ENCODE measurements at places on chromosomes 6 and 20.

DNA sequence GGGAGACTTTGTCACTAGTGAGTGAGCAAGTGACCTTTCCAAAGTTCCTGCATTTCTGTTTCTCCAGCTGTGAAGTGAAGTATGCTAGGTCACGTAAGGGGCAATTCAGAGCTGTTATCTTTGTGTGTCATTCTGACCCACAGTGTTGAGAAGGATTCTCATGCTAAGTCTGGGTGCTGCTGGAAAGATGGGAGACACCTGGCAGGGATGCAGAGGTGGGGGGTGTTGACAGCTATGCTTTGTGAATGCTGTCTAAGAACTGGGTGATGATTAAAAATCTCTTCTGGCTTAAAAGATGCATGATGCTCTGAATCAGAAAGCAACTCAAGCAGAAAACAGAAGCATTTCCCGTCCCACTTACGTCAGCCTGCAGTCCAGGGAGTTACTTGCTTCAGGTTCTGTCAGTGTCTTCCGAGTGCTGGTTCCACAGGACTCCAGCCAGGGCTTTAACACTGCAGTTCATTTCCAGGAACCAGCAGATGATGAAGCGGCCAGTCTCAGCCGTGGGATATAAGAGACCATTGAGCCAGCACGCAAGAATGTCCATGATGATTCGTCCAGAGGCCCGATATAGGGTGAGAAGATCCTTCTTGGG is 30.9 kb upstream of the ASXL1 start:
- DNase-seq = no peak

- DNase-seq = no peak
Measured at GRCh38 chr6:141728330-141728729, 404.4 kb upstream of the GJE1 start.

DNA sequence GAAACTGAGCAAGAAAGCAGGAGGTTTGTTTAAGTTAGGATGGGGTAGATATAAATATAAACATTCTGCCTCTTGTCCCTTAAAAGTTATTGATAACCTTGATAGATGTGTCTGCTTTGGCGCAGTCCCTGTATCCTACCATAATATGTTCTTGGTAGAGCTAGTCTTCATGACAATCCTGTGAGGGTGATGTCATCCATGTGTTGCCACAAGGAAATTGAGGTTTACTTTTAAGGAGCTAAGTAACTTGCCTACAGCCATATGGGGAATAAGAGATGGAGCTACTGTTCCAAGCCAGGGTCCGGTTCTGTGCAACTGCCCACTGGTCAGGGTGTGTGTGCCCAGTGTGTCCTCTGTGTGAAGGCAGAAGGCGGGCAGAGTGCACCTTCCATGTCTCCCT is 78.5 kb downstream of the SSR1 start:
- DNase-seq = no peak

GRCh38 chr6:142659661-142660060 is 285.3 kb downstream of the HIVEP2 start:
- no peak for DNase-seq

- no peak for DNase-seq
Measured at GRCh38 chr6:70164556-70164955, 138.3 kb downstream of the COL9A1 start.

DNA sequence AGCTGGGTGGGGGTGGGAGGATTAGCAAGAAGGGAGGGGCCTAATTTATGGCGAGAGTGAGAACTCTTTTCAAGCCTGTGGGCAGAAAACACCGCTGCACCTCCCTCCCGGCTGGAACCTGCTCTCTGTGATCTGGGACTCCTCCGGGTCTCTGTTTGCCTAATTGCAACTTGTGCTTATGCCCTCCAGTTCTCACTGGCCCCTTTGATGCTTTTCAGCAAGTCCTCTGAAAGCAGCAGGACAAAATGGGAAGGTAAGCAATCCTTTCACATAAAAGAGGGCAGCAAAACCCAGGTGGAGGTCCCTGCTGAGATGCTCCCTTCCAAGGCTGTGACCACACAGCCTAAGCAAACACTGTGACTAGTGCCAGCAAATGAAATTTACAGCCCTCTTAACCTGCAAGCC is 523.0 kb upstream of the FLRT3 start:
- no peak for DNase-seq

- no peak for DNase-seq
Measured at GRCh38 chr6:157541618-157542413, 160.8 kb downstream of the ZDHHC14 start.

GRCh38 chr6:35906499-35906846 is 14.4 kb downstream of the SRPK1 start:
- DNase-seq = no peak

DNA sequence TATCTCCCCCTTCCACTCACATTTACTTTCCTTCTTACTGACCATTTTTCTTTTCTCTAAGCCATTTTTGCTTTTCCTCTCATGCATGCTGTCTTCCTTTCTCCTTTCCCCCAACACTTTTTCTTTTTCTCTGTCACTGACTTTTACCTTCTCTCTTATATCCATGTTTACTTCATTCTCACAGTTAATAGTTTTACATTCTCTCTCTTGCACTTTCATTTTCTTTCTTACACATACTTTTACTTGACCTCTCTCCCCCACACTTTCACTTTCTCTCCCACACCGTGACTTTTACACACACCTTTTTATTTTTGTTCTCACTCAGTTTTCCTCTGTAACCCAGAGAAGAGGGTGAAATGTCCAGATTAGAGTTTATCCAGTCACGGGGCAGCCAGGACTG is 636.3 kb downstream of the PTPRT start:
- DNase-seq = no peak

DNA sequence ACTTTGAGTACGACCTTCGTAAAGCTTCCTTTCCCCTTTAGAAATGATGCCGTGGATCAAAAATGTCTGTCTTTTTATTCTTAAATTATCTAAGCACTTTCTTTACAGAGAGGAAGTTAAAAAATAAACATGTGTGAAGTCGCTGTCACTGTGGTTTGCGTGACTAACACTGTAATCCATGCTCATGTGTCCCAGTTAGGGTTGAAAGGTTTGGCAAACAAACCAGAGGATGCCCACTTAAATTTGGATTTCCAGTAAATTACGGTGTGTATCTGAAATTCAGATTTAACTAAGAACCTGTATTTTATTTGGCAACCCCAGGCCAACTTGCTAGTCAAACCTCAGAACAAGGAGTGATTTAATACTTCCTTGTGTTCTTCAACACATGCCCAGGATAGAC is 21.1 kb downstream of the HLA-DRB1 start:
- no peak for DNase-seq

- no peak for DNase-seq
Measured at GRCh38 chr6:22029171-22029570, 267.7 kb downstream of the PRL start.

DNA sequence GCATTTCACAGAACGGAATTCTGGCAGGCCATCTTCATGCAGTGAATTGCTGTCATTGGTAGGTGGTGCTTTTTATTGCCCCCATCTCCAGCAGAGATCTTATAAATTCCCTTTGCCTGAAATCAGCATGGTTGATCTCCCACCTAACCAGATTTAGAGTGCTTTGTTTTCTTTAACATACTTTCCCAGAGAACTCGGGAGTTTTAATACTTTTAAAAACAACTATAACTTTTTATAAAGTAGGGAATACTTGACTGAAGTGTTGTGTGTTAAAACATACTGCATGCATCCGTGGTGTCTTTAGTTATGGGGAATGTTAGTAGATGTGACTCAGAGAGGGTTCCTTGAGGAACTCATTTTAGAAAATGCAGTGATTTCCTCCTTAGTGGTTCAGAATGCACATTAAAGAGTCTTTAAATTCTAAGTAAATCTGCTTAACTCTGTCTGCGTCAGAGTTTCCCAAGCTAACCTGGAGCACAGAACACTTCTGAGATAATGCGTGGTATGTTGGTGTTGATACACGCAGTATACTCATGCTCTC is 54.9 kb downstream of the AKAP12 start:
- DNase-seq = no peak

DNA sequence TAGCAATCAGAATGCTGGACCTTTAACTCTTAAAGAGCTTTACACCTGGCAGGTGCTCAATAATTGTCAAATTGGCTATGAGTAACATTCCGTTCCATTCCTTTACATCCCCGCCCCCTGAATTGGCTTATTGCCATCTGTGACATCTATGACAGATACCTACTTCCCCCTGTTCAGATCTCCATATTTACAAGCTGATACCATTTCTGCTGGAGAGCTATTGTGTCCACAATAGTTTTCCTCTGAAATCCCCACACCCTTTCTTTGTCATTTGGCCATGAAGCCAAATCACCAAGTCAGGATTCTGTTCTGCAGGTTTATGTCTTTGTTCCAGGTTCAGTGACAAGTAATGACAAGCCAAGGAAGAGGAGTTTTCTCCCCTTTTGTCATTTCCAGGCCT is 3.2 kb downstream of the CDH26 start:
- no peak for DNase-seq

- no peak for DNase-seq
Measured at GRCh38 chr6:160378218-160378617, 30.0 kb downstream of the SLC22A3 start.

DNA sequence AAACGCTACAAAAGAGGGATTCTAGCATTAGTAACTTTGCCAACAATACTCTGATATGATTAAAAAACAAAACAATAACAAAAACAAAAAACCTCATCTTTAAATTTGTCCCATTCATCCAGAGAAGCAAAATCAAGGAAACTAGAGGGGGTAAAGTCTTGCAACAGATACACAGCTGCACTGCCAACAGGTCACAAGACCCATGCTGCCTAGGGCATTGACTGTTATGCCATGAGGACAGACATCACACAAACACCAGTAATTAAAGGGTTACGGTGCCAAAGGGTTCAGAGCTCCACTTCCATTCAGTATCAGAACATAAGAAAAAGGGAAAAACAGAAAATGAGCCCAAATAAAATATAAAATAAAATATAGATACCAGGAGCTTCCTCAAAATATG is 1.6 kb downstream of the TBC1D20 start:
- no peak for DNase-seq

- DNase-seq = no peak
Measured at GRCh38 chr20:35027301-35027700, 65.3 kb downstream of the TRPC4AP start.

DNA sequence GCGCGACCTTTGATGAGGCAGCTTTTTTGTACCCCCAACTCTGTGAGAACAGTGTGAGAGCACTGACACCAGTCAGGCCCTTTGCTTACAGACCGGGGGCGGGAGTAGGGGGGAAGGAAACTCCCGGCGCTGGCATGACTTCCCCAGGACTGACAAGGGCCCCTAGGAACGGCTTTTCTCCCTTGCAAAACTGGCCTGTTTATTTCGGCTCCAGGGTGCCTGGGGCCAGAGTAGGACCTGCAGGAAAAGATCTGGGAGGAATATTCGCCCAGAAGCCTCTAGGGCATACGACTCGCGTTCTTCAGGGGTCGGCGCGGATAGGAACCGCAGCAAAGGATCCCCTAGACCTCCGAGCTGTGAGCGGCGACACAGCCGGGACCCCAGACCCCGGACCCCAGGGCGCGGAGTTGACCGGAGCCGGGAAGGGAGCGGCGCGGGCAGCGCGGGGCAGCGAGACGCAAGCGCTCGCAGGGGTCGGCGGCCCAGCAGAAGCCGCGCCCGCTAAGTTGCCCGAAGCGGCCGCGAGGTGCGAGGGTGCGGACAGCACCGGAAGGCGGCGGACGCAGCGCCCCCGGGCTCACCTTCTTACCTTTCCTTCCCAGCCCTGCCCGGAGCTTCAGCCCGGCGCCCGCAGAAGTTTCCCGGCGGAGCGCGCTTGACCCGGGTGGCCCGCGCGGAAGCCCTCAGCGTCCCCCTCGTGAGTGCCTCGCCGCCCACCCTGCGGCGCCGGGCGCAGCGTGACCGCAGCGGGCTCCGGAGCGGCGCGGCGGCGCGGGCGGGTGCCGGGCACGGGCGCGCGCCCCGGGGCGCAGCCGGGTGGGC is at the start of gene POPDC3:
TSS of gene POPDC3 (minus strand) at position 771 of the 822 bp plus-strand sequence. CDS start 18,105 bp downstream, outside the sequence.
- no peak for DNase-seq

DNA sequence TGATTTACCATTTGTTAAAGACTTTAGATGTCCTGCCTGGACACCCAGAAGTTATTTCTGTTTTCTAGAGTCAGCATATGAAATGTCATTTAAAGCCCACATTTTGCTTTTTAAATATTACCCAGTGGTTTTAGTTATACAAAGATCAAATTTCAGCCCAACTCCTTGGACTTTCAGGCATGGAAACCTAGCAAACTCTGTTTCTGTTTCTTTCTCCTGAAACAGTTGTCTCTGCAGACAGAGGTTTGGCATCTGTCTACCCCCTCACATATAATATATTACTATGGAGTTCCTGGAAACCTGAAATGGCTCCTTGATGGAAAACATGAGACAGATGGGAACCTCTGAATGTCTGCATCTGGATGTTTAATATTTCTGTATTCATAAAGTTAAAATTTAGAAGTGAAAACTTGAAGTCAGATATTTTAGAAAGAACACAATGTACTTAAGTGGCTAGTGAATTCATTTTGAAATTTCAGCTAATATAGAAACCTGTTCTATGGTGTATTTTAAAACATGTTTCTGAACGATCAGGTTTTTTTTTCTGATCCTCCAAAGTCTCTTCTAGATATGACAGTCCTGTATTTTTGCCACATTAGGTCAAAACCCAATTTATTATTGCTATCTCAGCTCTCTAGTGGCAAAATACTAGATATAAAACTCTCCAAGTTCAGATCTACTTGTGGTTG is 743.3 kb downstream of the CD109 start:
- no peak for DNase-seq

- DNase-seq = no peak
Measured at GRCh38 chr20:22226849-22227700, 357.3 kb downstream of the FOXA2 start.

DNA sequence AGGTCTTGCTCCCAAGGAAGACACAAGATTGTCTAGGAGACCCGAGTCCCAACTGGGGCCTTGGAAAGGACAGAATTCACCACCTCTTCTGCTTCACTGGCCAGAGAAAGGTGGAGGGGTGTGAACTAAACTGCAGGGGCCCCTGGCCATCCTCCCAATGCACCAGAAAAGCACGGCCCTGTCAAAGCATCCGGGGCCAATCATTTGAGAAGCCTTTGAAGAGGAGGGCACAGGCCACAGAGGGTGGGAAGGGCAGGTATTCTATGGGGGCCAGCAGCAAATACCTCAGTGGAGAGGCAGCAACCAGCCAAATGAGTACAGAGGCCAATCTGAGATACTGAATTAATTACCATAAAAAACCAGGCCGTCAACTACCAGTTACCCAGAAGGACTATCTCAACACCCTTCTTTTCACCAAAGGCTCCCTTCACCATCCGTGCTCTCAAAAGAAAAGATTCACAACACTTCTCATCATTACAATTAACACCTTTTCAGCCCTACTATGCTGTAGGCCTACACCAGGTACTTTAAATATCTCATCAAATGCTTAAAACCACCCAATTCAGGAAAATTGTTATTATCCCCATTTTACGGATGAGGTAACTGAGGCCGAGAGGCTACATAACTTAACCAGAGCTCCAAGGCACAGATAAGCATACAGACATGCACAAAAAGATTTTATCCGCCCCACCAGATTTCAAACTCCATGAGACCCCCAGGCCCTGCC is 50.7 kb downstream of the TRERF1 start:
- no peak for DNase-seq

DNA sequence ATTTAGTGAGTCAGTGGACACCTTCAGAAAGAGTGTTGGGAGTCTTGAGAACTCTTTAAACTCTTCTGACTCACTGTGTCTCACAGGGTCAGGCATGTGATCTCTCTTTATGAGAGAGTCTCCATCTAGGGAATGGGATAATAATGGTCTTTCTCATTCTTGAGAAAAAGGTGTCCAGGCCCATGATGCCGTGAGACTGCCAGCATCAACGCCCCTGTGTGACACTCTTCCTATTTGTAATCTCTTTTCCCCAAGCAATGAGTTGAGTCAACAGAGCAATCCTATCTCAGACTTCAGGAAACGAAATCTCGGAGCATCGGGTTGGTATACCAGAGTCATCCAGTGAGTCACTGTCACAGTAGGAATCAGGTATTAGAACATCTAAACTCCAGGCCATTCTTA is 82.3 kb upstream of the BMP2 start:
- no peak for DNase-seq
